ENCODE measurements at places on chromosomes 12 and 14.

GRCh38 chr12:22173177-22173576 lies 127.2 kb downstream of the CMAS start:
- no peak for DNase-seq

GRCh38 chr12:42809226-42809625 lies 219.7 kb upstream of the PRICKLE1 start:
- DNase-seq, result peak; percentile 73

GRCh38 chr14:75905147-75905904 lies 76.5 kb downstream of the TGFB3 start:
- peak; percentile 30 for DNase-seq

DNA sequence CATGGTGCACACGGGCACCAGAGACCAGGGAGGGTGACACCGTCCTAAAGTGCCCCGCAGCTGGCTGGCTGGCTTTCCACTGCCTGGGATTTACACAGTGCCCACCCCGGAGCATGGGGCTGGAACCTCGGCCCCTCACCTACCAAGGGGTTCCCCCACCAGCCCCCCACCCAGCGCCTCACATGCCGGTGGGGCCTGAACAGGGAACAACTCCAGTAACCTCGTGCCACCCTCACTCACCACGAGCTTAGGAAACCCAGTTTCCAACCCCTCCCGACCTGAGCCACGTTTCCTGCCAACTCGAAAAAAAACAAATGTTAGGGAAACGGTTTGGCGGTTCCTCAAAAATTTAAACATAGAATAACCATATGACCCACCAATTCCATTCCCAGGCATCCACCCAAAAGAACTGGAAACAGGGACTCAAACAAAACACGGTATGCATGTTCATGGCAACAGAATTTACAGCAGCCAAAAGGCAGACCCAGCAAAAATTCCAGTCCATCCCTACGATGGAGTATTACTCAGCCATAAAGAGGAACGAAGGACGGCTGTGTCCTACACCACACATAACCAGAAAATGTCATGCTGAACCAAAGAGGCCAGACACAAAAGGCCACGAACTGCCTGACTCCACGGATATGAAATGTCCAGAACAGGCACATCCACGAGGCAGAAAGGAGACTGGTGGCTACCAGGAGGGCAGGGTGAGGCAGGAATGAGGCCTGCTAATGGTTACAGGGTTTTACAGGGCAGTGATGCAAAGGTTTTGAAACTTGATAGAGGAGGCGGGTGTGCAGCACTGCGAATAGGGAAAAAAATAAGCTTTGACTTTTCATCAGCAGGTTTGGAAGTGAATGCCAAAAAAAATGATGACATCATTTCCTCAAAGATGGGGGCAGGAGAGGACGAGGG lies 68.9 kb downstream of the NCOR2 start:
- DNase-seq, result no peak

Measured in M059J (cell line).